ENCODE measurements at places on chromosomes 6 and 20.

GRCh38 chr20:45095805-45096238 is 5.1 kb downstream of the KCNS1 start:
- peak; percentile 46 for DNase-seq

GRCh38 chr20:44419131-44419844 is 56.4 kb upstream of the TTPAL start:
- DNase-seq: no peak

- DNase-seq: no peak
Measured at GRCh38 chr20:62732842-62733525, 24.3 kb downstream of the NTSR1 start.

DNA sequence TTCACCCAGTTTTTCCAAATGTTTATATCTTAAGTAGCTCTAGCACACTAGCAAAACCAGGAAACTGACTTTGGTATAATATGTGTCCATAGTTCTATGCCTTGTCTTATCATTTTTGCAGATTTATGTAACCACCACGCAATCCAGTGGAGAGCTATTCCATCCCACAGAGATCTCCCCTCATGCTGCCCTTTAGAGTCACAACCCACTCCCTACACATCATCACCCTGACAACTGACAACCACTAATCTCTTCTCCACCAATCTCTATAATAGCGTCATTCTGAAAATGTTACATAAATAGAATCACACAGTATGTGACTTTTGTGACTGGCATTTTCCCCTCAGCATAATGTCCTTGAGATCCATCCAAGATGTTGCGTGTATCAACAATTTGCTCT is 29.1 kb downstream of the HLA-DRB5 start:
- no peak for DNase-seq

- DNase-seq: no peak
Measured at GRCh38 chr6:76702187-76702586, 629.7 kb upstream of the IMPG1 start.

DNA sequence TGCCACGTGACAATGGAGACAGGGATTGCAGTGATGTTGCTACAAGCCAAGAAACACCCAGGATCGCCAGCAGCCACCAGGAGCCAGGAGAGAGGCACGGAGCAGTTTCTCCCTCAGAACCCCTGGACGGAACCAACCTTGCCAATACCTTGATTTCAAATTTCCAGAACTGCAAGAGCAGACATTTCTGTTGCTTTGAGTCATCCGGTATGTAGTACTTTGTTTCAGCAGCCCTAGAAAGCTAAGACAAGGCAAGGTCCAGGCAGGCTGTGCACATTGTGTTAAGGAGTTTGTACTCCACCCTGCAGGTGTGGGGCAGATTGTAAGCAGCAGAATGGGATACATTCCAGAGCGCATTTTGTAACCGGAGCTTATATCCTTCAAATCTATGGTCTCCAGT is 48.3 kb downstream of the TRERF1 start:
- DNase-seq: no peak

GRCh38 chr6:106356378-106356777 is 4.1 kb upstream of the CRYBG1 start:
- no peak for DNase-seq

DNA sequence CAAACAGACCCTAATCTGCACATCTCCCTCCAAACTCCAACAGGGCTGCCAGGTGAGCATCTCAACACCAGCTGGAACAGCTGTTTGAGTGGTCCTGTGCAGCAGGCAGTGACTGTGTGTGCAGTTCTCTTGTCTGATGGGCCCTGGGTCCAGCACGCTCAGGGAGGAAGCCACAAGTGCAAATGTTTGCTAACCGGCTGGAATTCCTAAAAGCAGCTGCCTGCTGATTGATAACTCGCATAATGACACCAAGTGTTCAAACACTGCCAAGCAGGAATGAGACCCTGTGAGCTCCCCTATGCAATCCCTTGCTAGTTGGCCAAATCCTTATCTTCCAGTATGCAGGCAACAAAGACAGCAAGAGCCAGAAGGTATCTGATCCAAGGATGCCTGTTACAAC is 650.6 kb downstream of the CBLN4 start:
- no peak for DNase-seq

DNA sequence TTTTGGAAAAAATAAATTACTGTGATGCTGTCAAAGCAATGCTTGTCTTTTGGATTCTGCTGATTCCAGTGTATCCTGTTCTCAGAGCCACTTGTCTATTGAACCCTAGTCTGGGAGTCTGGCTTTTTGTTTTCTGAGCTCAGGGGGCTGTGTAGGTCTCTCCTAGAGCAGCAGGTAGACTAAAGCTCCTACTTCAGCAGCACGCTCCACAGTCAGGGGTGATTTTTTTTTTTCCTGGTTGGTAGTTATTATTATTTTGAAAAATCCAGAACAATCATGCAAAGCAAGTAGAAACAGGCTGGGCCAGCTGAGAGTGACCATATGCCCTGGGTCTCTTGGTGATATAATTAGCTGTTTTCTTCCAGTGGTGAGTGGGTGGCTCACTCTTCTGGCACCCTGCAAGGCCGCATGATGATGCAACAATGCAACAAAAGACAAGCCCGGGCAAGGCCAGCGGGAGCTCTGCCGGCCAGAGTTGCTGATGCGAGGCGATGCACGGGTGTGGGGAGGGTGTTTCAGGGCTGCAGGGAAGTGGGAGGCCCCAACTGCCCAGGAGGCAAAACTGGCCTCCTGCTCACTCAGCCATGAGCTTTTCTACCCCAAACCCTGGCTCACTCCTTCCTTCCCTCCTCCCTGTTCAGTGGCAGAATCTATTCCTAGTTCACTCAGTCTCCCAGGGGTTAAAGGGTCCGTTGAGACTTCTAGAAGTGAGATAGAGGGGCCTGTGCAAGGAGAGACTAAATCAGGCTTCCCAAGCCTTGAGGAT is 11.5 kb upstream of the CDKN1A start:
- DNase-seq: peak; percentile 96

- no peak for DNase-seq
Measured at GRCh38 chr20:64082126-64082731, 2.0 kb downstream of the LKAAEAR1 start.

DNA sequence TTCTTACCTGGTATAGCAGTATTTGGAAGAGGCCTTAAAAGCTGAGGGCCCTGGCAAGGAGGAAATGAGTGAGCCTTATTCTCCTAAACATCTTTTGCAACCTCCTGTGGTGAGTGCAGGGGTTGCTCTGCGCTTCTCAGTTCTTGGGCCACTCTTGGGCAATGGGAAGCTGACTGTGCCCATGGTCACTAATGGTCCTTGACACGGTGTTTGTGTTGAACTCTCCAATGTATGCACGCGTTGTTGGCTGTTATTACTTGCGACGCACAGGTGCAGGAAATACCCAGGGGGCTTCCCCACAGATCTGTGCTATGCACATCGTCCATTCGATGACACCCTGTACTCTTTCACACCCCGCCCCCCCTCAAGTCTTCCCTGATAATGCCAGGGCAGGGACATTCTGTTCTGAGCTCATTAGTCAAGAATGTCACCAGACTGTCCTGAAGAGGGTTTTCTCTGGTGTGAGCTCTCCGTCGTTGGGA is 79.7 kb downstream of the EDN1 start:
- no peak for DNase-seq

DNA sequence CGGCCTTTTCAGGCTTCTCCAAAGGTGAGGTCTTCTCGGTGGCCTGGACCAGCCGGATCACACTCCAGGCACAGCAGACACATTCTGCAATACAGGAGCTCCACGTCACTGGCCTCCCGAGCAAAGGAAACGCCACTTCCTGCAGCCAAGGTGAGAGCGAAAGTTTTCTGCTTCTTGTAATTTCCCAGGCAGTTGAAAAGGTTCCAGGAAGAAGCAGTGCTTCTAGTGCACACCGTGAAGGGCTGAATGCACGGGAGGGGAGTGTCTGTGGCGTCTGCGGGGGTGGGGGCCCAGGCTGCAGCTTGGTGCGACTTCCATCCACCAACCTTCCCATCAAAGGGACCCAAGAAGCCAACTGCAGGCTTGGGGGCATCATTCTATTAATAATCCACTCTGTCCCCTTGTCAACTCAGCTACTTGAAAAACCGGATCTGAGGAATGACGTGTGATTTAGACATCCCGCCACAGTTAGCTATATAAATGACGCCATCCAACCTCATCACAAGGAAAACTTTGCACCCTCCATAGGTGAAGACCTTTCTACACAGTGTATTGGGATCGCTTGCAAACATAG is 61.1 kb downstream of the NFATC2 start:
- DNase-seq: no peak

DNA sequence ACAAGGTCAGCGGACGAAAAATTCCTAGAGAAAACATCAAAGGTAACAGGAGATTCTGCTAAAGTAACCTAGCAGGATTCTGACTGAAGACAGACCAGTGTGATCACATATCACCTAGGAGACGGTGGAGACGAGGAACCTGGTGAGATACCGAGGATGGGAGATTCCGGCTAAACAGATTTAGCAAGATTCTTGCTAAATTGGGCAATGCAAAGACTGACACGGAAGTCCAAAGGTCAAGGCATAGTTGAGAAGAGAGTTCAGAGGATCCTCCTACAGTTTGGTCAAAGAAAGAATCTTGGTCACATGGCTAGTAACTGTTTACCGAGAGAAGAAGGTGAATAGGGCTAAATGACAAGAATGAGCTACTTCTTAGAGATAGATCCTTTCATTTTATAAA is 61.1 kb downstream of the TMEM170B start:
- DNase-seq: no peak

DNA sequence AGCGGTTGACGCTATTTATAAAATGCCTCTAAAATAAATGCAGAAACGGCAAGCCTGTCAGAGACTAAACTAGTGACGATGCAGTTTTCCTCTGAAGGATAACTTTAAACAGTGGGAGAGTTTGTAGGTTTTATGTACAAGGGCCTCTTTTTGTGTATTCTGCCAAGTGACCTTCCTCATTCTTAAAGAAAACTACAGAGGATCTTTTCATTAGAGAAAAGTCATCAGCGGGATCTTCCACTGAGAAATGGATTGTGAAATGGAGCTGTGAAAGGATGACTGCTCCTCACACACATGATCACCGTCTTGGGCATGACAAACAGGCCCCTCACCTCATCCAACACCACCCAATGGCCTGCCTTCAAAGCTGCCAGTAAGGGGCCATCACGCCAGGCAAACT is 89.0 kb upstream of the LYRM2 start:
- DNase-seq: no peak

DNA sequence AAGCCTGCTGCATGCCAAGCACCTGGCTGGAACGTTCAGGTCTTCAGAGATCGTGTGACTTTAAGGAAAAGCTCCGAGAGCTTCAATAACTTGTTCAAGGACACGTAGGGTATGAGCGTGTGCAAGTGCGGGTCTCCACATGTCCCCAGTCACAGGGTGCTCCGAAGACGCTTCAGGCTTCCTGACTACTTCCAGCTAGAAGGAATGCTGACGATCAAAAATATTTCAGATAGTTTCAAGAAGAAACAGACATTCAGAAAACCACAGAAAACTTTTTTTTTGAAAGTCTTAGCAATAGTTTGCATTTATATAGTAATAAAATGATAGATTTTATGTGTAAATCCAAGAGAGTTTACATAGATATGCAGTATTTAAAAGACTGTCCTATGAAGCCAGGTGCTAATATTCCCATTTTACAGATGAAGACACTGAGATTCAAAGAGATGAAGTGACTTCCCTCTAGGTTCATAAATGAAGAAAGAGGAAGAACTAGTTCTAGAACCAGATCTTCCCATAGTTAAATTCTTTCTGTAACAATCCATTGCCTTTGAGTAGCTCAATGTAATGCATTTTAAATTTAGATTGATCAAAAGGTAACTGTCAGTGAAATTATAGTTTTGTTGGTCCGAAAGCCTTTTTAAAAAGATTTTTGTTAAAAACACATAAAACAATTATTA is 247.6 kb downstream of the MYLK4 start:
- no peak for DNase-seq

DNA sequence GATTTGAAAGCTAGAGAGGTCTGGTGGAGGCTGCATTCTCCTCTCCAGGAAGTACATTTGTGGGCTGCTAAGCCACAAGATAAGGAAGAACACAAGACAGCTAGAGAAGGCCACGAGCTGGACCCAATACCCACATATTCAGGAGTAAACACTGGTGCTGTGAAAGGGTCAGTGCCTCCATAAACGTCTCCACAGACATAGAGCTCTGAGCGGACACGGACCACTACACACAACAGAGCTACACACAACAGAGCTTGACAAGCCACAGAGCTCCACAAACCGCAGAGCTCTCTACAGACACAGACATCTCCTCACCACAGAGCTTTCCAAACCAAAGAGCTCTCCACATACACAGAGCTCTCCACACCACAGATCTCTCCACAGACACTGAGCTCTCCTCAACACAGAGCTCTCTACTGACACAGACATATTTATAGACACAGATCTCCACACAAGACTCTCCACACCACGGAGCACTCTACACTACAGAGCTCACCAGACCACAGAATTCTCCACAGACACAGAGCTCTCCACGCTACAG is 51.9 kb downstream of the ERMARD start:
- no peak for DNase-seq

DNA sequence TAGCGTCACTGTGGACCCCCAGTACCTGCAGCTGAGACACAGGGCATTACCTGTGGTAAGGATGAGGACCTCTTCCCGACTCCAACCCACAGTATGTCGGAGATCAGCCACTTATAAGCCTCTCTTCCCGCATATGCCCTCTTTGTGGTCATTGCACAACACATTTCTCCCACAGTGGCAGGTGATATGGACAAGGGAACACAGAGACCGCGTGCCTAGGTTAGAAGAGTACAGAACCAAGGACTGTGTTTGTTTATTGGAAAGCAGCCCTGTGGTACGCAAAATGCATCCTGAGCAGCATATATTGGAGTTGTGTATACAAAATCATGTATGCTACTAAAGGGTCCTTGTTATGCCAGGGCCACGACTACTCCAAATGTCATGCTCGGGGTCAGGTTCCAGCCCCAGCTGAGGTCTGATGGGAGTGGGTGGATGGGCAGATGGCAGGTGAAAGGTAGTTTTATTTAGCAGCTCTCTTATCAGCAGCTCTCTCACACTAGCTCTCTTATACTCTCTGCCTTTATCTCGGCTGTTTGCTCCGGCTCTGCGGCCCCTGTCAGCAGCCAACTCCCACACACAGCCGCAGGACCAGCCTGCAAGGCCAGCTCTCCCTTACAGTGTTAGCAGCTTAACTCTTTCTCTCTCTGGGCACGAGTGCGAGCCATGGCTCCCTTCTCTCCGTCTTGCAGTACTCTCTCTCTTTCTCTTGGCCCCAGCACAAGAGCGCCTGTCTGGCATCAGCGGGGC is 569.0 kb downstream of the KIF16B start:
- DNase-seq: no peak

GRCh38 chr6:164039954-164040375 is 625.4 kb downstream of the QKI start:
- DNase-seq: peak; percentile 44

GRCh38 chr6:14274546-14275492 is 157.2 kb downstream of the CD83 start:
- no peak for DNase-seq

GRCh38 chr6:17039266-17039665 is 62.6 kb upstream of the STMND1 start:
- no peak for DNase-seq

Data from stromal cell of bone marrow (primary cell).